ENCODE measurements at places on chromosomes 11 and 22.

DNA sequence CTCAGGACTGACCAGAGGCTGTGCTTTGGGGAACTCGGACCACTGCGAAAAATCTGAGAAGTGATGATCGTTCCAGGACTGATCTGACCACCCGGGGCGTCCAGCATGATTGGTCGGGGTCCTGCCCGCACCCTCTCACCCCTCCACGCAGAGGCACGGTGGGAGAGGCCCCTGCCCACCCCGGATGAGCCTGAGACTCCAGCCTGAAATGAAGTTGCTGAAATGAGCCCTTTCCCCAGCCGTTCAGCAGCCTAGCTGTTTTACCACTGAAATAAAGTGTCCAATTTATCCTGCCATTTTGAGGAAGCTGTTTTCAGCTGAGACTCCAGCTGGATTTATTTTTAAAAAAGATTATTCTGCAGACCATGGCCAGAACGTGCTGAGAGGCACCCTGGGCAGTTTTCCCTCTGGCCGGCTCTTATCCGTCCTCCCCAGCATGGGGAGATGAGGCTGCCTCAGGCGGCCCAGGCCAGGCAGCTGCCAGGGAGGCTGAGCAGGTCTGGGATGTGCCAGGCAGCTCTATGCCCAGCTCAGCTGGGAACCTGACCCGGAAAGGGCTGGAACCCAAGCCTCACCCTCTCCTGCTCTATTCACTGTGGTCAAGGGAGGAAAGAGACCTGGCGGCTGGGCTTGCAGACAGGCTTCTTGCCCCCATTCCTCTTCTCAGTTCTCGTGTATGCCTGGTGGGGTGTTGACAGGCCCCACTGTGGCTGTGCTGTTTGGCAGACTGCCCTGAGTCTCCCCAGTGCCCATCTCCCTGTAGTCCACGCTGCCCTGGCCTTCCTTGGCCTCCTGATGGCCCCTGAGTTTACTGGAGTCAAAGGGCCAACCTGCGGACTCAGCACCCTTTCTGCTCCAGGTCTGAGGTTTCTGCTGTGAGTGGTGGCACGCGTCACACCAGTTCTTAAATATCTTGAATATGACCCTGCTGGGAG, 161.0 kb upstream of the B3GAT1 start:
- no peak for DNase-seq

- no peak for DNase-seq
Observed at GRCh38 chr11:67381244-67381972, 8.0 kb upstream of the CLCF1 start.

- DNase-seq = no peak
Observed at GRCh38 chr11:2464451-2465165, 19.8 kb downstream of the KCNQ1 start.

DNA sequence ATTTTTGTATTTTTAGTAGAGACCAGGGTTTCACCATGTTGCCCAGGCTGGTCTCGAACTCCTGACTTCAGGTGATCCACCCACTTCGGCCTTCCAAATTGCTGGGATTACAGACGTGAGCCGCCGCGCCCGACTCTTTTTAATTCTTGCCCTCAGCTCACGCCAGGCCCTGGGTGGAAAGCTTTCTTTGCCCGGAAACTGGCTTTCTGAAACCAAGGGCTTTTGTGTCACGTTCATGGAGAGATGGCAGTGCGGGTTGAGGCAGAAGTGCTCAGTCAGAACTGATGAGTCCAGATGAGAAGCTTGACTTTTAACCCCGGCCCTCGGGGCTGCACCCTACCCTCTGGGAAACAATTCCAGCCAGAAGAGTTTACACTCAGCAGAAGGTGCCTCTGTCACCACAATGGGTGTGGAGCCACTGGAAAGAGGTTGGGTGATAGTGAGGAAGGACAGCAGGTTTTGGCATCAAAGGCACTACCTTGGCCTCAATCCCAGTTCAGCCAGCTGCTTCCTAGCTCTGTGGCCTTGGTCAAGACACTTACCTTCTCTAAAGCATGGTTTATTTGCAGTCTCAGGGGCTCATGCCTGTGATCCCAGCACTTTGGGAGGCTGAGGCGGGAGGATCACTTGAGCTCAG, 890 bp upstream of the ARFGAP3 start:
- DNase-seq = no peak

- no peak for DNase-seq
Observed at GRCh38 chr11:56122073-56122472, at the start of gene OR8H3. Gene OR8H3 (plus strand): TSS chr11:56122373. CDS start chr11:56122373, 0 bp downstream.

GRCh38 chr11:31903225-31904074, 92.3 kb upstream of the PAX6 start:
- DNase-seq = no peak

- no peak for DNase-seq
Observed at GRCh38 chr22:36017651-36018091, 11.0 kb downstream of the RBFOX2 start.

- DNase-seq = no peak
Observed at GRCh38 chr11:63610604-63611394, 3.4 kb downstream of the PLAAT3 start.

- DNase-seq = no peak
Observed at GRCh38 chr11:8342821-8343681, 79.4 kb upstream of the LMO1 start.

DNA sequence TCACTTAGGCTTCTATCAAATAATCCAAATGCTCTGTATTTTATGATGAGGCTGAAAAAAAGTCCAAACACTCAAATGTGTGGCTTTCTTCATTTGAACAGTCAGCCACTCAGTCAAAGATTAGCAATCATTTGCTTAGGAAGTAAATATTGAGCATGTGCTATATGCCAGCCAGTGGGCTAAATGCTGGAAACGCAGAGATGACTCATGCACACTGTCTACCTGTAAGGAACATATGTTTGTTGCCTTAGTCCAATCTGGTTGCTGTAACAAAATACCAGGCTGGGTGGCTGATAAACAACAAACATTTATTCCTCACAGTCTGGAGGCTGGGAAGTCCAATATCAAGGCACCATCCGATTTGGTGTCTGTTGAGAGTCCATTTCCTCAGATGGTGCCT, 617.3 kb downstream of the NTM start:
- no peak for DNase-seq

- DNase-seq = no peak
Observed at GRCh38 chr22:46041642-46042041, 64.7 kb upstream of the WNT7B start.

- DNase-seq = no peak
Observed at GRCh38 chr11:59582006-59582405, 33.6 kb downstream of the OSBP start.

- peak; percentile 97 for DNase-seq
Observed at GRCh38 chr11:86955361-86956120, at the start of gene FZD4. Gene FZD4 (minus strand): TSS chr11:86955395. CDS start chr11:86955085, 310 bp downstream.

- DNase-seq = no peak
Observed at GRCh38 chr22:41548830-41549211, 4.6 kb upstream of the POLR3H start.

GRCh38 chr11:87812571-87813365, 362.5 kb downstream of the RAB38 start:
- no peak for DNase-seq

DNA sequence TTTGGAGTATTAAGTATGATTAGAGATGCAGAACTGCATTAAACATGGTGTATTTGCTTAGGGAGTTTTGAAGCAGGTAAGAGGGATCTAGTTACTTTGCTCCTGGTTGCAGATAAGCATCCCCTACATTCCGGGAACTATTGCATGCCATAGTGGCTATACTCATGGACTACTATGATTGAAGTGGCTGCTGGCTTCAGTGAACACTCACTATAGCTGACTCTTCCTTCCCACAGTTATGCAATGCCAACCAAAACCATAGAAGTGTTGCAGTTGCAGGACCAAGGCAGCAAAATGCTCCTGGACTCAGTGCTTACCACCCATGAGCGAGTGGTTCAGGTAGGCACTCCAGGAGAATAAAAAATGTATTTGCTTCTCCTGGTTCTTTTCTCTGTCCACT, 17.0 kb downstream of the COA4 start:
- no peak for DNase-seq

DNA sequence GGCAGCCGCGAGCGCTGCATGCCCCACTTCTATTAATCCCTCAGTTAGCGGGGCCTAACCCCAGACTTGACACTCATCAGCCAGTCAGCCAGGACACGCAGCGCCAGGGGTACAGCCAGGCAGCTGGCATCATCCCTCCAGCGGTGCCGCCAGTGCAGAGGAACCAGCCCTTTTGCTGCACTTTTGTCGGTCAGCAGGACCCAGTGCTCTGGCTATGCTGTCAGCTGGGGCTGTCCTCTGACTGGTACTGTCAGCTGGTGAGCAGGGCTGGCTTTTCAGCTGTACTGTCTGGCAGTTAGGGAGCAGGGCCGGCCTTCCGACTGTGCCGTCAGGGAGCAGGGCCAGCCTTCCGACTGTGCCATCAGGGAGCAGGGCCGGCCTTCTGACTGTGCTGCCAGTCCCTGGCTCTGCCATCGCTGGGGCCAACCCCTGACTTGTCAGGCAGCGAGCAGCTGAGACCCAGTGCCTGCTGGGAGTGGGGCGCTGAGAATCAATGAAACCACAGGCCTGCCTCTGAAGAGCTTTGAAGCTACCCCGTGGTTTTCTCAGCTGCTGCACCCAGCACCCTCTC, 115.4 kb downstream of the KIAA1671 start:
- peak; percentile 30 for DNase-seq

DNA sequence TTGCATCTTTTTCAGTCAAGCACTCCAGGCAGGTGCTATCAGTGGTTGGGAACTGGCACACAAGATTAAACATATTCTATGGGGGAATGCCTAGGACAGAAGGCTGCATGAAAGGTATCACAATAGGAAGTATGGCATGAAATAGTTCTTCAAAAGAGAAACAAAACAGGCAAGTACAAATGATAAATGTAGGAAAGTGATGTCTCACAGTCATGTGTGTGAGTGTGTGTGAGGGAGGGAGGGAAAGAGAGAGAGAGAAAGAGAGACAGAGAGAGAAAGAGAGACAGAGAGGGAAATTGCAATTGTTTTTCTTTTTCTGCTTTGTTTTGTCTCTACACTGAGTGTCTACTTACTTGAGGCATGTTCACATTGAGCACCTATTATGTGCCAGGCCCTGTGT, 456.3 kb downstream of the MIAT start:
- DNase-seq = no peak

- DNase-seq = no peak
Observed at GRCh38 chr11:77259641-77260040, 41.8 kb downstream of the GDPD4 start.

DNA sequence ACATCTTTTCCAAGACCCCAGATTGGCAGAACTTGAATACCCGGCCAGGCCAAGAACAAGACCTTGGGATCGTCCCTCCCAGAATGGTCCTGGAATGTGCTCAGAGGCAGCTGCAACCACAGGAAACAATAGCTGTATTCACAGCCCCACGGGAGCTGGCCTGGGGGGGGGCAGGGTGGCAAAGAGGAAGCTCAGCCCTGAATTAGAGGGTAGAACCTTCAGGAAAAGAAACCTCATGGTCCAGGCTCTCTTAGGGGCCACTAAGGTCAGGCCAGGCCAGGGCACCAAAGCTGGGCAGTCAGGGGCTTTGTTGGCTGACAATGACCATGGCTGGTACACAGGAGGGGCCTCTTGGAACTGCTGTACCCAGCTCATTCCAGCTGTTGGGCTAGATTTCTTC, 17.3 kb downstream of the RPL27A start:
- peak; percentile 78 for DNase-seq

GRCh38 chr22:20642668-20643179, 131.2 kb upstream of the SERPIND1 start:
- no peak for DNase-seq

- no peak for DNase-seq
Observed at GRCh38 chr11:72249961-72250360, 6.0 kb upstream of the PHOX2A start.

DNA sequence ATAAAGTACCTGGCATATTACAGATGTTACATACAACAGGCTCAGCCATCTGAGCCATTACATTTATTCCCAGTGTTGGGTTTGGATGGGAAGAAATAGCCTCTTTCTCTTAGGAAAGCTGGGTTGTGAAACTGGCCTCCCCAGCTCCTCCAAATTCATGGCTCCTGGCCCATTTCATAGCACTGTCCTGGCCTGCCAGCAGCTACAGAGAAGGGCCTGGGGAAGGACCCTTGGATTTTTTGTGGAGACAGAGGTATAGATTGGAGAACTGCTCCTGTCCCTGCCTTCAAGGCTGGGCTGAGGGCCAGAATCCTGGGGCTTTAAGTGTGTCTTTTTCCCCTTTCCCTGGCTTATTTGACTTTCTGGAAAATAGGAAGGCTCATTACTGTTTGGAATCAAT, 18.0 kb downstream of the PKNOX2 start:
- DNase-seq = no peak

GRCh38 chr22:21861851-21862250, 5.6 kb downstream of the MAPK1 start:
- DNase-seq = no peak

DNA sequence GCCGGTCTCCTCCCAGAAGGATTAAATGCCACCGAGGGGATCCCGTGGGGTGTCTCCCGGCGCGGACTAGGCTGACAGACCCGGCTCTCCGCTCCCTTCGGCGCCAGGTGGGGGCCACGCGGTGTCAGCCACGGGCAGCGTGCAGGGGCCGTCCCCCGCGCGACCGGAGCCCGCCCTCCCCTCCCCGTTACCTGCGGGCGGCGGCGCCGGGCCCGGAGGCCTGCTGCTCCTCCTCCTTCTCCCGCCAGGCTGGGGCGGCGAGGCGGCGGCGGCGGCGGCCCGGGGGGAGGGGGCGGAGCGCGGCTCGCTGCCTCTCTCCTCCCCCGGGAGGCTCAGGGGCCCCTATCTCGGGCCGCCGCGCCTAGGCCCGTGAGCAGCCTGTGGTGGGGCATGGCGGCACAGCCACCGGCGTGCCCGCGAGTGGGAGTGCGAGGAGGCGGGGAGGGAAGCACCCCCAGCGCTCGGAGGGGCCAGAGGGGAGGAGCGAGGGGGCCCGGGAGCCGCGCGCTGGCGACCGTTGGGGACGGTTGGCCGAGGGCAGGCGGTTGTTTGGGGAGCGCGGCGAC, 450 bp downstream of the ZBTB44 start:
- DNase-seq = peak; percentile 57

DNA sequence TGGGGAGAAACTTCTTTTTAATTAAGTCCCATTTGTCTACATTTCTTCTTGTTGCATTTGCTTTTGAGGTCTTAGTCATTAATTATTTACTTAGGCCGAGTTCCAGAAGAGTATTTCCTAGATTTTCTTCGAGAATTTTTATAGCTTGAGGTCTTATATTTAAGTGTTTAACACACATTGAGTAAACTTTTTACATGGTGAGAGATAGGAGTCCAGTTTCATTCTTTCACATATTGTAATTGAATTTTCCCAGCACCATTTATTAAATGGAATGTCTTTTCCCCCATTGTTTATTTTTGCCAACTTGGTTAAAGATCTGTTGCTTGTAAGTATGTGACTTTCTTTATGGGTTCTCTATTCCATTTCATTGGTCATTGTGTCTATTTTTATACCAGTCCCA, 1344.0 kb upstream of the RAG2 start:
- DNase-seq = no peak

GRCh38 chr11:46300270-46300669, 22.8 kb downstream of the CREB3L1 start:
- no peak for DNase-seq

GRCh38 chr11:77071077-77071476, 4.3 kb downstream of the CAPN5 start:
- DNase-seq = no peak

DNA sequence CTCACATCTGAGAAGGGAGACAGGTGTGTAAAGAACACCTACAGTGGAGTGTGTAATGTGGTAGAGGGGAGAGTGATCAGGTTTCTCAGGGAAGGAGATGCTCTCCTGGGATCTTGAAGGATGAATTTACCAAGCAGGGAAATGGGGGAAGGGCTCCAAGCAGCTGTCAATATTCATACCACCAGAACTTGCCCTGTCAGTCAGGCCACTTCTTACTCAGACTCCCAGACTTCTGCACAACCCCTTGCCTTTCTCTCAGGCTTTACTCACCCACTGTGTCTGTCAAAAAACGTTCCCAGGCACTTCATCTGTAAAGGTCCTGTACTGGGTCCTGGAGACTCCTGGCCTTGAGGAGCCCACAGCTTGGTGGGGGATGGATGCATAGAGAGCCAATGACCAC, 14.0 kb upstream of the FCHSD2 start:
- no peak for DNase-seq
